Uterus (tissue), 4 donors: ENCODE measurements at places on chromosomes 11 and 22. TPM values are rescaled to one million over a fixed set of nuclear protein-coding genes. Genes with fewer than 3 reads are reported as not detected.
A peak's percentile ranks its signal among the peaks of the same experiment; 100 is the strongest.

- peak overlapping the region; percentile 89 for H3K27ac ChIP-seq
- H3K36me3 ChIP-seq, result no peaks in the 10 kb centered on the region
- no peak overlapping the region for H3K4me3 ChIP-seq
- no peaks in the 10 kb centered on the region for H3K27me3 ChIP-seq
- peaks cover 21% of the 10 kb centered on the region for H3K4me1 ChIP-seq
- no peak for DNase-seq
These were observed 32.2 kb downstream of the PARVA start for GRCh38 chr11:12409621-12410005.

DNA sequence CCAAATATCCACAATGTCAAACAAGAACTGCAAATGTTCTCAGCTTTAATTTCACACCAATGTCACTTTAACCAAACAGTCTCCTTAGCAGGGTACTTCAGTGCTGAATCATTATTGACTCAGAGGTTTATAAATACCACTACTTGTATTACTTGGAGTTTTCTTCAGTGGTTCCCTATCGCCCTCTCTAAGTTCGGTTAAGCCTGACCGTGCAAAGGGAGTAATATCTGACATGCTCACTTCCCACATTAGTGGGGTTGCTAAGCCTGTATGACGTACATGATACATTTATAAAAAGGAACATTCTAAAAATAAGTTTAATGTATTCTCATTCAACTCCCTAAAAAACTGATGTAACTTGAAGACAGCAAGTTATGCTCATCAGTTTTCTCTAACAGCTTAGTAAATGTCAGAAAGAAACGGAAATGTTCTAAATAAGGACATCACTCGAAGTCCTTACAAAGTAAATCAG, 93.1 kb upstream of the ZC3H12C start:
- no peaks in the 10 kb centered on the region for H3K4me1 ChIP-seq
- H3K4me3 ChIP-seq, result no peak overlapping the region
- no peaks in the 10 kb centered on the region for H3K36me3 ChIP-seq

GRCh38 chr11:78270971-78271370, 82.3 kb downstream of the USP35 start:
- DNase-seq, result no peak
- no peak overlapping the region for H3K4me3 ChIP-seq
- H3K27me3 ChIP-seq, result no peaks in the 10 kb centered on the region
- H3K36me3 ChIP-seq, result no peaks in the 10 kb centered on the region
- H3K27ac ChIP-seq, result peak overlapping the region; percentile 75

DNA sequence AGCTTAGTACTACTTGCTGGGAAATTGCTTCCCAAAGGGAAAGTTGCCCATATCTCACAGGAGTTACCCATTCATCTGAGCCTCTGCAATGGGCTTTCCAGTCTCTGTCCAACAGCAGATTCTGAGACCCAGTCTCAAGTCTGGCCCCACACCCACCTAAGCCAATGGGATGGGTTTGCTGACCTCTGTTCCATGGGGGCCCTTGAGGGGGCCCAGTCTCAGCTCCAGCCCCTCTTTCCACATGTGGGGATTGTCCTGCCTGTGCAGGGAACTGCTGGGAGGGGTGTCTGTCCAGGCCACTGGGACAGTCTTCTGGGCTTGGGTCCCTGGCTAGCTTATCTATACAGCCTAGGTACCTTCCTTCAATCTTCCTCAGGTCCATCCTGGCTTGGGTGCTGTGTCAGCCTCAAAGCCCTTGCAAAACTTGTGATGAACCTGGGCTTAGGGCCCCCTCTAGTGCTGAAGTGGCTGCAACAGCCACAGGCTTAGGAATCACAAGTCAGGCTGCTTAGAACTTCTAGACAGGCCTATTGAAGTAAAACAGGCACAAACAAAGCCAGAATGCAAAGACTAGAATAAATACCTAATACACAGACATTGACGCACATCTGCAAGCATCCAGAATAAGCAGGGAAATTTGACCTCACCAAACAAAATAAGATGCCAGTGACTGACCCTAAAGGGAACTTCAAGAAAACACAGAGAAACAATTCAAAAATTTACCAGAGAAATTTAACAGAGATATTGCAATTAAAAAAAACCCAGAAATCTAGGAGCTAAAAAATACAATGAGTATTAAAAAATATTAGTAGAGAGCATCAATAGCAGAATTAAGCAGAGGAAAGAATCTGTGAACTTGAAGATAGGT, 11.7 kb upstream of the PATL1 start:
- no peak overlapping the region for H3K4me3 ChIP-seq
- DNase-seq, result peak; percentile 59
- H3K27me3 ChIP-seq, result no peaks in the 10 kb centered on the region
- no peaks in the 10 kb centered on the region for H3K36me3 ChIP-seq
- no peak overlapping the region for H3K27ac ChIP-seq

- no peak overlapping the region for H3K4me3 ChIP-seq
- no peak for DNase-seq
- H3K27me3 ChIP-seq, result no peaks in the 10 kb centered on the region
- no peak overlapping the region for H3K27ac ChIP-seq
These were observed 6.7 kb upstream of the ADAMTS15 start for GRCh38 chr11:130441719-130442118.

DNA sequence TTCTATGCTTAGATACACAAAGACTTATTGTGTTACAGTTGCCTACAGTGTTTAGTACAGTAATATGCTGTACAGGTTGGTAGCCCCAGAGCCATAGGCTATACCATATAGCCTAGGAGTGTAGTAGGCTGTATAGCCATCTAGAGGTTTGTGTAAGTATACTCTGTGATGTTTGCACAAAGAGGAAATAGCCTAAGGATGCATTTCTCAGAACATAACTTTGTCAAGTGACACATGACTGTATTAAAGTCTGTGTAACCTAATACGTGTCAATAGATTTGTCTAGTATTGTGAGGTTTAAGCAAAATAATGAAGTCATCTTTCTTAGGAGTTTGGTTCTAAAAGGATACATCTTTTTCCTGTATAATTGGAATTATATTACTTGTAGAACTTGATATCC, 5.5 kb downstream of the ZC3H12C start:
- DNase-seq, result no peak
- H3K27me3 ChIP-seq, result no peaks in the 10 kb centered on the region
- H3K36me3 ChIP-seq, result no peaks in the 10 kb centered on the region
- no peak overlapping the region for H3K4me3 ChIP-seq
- no peaks in the 10 kb centered on the region for H3K4me1 ChIP-seq

DNA sequence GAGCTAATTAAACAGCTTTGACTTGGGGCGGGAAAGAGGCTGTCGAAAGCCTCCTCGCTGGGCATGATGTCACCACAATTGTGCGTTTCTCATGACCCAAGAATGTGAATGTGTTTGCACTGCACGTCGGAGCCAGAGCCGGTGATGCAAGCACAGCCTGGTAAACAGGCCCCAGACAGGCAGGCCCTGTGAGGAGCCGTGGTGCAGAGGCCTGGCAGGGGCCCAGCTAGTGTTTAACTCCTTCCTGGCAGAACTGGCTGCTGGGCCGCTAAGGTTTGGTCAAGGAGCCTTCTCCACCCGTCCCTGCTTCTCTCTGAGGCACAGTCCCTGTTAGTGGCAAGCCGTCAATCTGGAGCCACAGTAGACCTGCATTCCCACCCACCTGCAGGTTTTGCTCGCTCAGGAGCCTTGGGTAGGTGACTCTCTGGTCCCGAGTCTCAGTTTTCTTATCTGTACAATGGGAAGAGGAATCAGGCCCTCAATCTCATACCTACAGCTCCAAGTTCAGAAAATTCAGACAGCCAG, 25.4 kb upstream of the SMTN start:
- no peaks in the 10 kb centered on the region for H3K36me3 ChIP-seq
- peaks cover 7% of the 10 kb centered on the region for H3K4me1 ChIP-seq
- peak overlapping the region; percentile 99 for H3K27ac ChIP-seq
- H3K27me3 ChIP-seq, result no peaks in the 10 kb centered on the region
- peak; percentile 93 for DNase-seq
- H3K4me3 ChIP-seq, result no peak overlapping the region

GRCh38 chr22:22996511-22997261, 73.6 kb upstream of the GNAZ start:
- no peaks in the 10 kb centered on the region for H3K36me3 ChIP-seq
- no peak for DNase-seq
- no peaks in the 10 kb centered on the region for H3K4me1 ChIP-seq

DNA sequence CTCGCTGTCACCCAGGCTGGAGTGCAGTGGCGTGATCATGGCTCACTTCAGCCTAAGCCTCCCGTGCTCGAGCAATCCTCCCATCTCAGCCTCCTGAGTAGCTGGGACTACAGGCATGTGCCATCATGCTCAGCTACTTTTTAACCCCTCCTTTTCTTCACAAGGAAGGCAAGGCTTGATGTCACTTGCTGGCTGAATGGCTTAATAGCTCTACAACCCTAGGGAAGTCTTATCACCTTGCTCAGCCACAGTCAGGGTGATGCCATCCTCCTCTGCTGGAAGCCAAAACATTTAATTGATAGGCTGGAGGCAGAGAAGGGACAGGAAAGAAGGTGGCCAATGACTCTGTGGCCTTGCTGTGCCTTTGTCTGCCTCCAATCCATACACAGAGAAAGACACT, 131.9 kb downstream of the MED15 start:
- no peaks in the 10 kb centered on the region for H3K4me1 ChIP-seq
- H3K27me3 ChIP-seq, result no peaks in the 10 kb centered on the region
- H3K36me3 ChIP-seq, result no peaks in the 10 kb centered on the region

DNA sequence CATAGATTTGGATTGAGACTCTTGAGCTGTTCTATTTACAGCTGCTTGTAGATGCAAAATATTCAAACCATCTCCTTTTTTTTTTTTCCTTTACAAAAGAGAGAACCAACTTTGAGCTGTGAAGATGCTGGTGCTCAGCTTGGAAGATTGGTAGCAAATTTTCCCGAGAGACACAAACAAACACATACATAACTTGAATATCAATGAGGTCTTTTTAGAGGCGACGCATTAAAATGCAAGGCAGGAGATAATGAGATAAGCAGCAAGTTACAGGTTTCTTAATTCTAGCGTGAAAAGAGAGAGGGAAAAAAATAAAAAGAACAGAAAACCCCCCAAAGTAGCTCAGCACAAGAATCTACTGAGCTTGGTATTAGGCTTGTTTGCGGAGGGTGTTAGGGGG, 247.0 kb upstream of the SORL1-AS1 start:
- DNase-seq, result no peak
- H3K4me1 ChIP-seq, result no peaks in the 10 kb centered on the region
- no peaks in the 10 kb centered on the region for H3K36me3 ChIP-seq
- H3K27me3 ChIP-seq, result no peaks in the 10 kb centered on the region
- no peak overlapping the region for H3K4me3 ChIP-seq
- no peak overlapping the region for H3K27ac ChIP-seq

DNA sequence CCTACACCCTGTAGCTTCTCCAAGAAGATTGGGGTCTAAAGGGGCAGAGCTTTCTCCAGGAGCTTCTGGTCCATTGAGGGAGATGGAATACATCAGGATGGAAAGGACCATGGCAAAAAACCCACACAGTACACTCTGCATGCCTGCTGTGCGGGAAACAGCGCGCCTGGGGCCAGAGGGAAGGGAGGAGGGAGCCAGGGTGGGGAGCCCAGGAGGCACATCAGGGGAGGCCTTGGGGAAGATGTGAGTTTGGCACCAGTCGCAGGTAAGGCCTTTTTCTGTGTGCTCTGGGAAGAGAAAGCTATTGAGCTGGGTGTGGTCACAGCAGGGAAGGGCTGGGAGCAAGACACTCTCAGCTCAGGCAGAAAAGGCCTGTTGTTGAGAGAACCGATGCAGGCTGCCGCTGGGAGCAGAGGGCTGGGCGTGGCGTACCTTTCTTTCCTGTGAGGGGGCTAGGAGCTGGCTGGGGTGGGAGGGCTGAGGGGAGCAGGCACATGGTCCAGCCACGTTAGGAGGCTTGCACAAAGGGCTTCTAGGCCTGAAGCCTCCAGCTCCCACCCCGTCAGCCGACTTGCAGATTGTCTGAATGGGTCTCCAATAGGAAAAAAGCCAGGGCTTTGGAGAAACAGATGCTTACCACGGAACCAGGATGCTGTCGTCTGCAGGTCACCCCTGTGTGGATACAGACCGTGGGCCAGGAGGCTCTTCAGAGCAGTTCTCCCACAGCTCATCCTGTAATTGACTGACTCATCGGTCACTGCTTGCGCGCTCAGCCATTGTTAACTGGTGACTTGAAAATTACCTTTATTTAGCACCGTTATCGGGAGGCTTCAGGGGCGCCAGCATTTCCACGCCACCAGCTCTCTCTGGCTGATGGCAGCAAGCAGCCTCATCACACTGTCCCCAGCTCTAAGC, 237.3 kb downstream of the ST3GAL4 start:
- H3K36me3 ChIP-seq, result no peaks in the 10 kb centered on the region
- H3K4me3 ChIP-seq, result no peak overlapping the region
- H3K4me1 ChIP-seq, result no peaks in the 10 kb centered on the region

DNA sequence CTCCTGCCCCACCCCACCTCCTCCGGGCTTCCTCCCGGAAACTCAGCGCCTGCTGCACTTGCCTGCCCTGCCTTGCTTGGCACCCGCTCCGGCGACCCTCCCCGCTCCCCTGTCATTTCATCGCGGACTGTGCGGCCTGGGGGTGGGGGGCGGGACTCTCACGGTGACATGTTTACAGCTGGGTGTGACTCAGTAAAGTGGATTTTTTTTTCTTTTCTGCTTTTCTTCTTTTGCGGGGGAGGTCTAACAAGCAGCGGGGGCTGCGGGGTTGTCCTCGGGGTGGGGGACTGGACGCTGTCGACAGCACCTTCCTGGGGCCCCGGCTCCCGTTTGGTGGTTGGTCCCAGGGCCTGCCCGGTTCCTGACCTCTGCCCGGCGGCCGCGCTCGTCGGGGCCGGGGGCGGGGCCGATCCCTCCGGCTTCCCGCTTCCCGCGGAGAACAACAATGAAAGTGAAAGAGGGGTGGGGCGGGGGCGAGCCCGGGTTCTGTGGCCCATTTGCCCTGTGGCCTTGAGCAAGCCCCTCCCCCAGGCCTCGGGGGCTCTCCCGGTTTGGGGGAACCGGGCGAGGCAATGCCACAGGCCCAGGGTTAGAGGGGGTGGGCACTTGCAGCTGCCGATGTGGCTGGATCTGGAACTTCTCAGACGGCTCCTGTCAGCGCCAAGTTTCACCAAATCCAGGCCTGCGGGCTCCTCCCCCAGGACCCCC, 975 bp upstream of the MDK start:
- no peaks in the 10 kb centered on the region for H3K27me3 ChIP-seq
- peak; percentile 74 for DNase-seq
- peak overlapping the region; percentile 98 for H3K27ac ChIP-seq

GRCh38 chr11:86594746-86595145, 77.7 kb downstream of the ME3 start:
- no peaks in the 10 kb centered on the region for H3K27me3 ChIP-seq
- DNase-seq, result no peak
- H3K4me3 ChIP-seq, result no peak overlapping the region
- H3K36me3 ChIP-seq, result no peaks in the 10 kb centered on the region
- no peak overlapping the region for H3K27ac ChIP-seq
- no peaks in the 10 kb centered on the region for H3K4me1 ChIP-seq

GRCh38 chr11:70540196-70540595, 141.9 kb downstream of the CTTN start:
- no peaks in the 10 kb centered on the region for H3K4me1 ChIP-seq
- DNase-seq, result no peak
- no peak overlapping the region for H3K4me3 ChIP-seq
- no peaks in the 10 kb centered on the region for H3K27me3 ChIP-seq

EXPH5 gene
- total RNA-seq, result 9.5 TPM

ARL14EP gene
- total RNA-seq, result 90.2 TPM

KIAA0930 gene
- 25.9 TPM for total RNA-seq

CRYBB3 gene
- total RNA-seq, result not detected

GRIA4 gene
- total RNA-seq, result 37.2 TPM

NLRP14 gene
- not detected for total RNA-seq

SNX19 gene
- total RNA-seq, result 226 TPM

SCGB1C1 gene
- total RNA-seq, result not detected

DGAT2 gene
- total RNA-seq, result 1.5 TPM

INSC gene
- total RNA-seq, result 0.24 TPM

UBQLNL gene
- 2.6 TPM for total RNA-seq
